ENCODE measurements at places on chromosomes 5 and 9.

- DNase-seq, result no peak
These were observed 138.2 kb downstream of the ADAMTS16 start for GRCh38 chr5:5278201-5278814.

- no peak for DNase-seq
These were observed 120.2 kb upstream of the NFIB start for GRCh38 chr9:14434158-14434504.

GRCh38 chr5:4295663-4296339 is 700.2 kb downstream of the IRX1 start:
- no peak for DNase-seq

DNA sequence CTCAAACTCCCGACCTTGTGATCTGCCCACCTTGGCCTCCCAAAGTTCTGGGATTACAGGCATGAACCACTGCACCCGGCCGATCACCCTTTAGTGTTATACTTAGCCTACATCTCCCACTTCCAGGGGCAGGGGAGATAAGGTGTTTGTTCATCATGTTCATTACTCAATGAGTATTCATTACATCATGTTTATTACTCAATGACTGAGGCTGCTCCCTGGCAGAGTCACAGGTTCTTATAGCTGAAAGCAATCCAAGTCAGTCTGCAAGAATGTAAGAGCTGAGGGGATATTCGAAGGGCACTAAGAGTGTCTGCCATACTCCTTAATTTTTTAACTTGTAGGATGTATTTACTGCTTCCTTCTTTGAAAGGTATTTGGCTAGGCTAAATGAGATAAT is 214.2 kb downstream of the SPATA31D1 start:
- no peak for DNase-seq

GRCh38 chr5:82365744-82366228 is 87.6 kb upstream of the RPS23 start:
- no peak for DNase-seq

DNA sequence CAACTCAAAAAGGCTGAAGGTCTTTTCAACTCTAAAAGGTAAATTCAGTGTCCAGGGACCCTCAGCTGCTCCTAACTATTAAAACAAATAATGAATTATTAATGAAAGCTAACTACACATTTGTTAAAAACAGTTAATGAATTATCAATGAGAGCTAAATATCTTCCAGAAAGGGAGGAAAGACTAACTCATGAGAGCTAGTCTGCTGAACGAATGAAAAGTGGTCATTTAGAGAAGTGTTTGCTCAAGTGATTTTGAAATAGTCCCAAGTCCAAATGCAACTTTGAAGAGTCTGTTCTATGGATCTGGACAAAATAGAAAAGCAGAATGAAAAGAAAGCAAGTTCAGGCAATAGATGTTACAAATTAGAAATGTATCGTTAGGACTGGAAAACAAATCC is 133.9 kb upstream of the SPEF2 start:
- no peak for DNase-seq

DNA sequence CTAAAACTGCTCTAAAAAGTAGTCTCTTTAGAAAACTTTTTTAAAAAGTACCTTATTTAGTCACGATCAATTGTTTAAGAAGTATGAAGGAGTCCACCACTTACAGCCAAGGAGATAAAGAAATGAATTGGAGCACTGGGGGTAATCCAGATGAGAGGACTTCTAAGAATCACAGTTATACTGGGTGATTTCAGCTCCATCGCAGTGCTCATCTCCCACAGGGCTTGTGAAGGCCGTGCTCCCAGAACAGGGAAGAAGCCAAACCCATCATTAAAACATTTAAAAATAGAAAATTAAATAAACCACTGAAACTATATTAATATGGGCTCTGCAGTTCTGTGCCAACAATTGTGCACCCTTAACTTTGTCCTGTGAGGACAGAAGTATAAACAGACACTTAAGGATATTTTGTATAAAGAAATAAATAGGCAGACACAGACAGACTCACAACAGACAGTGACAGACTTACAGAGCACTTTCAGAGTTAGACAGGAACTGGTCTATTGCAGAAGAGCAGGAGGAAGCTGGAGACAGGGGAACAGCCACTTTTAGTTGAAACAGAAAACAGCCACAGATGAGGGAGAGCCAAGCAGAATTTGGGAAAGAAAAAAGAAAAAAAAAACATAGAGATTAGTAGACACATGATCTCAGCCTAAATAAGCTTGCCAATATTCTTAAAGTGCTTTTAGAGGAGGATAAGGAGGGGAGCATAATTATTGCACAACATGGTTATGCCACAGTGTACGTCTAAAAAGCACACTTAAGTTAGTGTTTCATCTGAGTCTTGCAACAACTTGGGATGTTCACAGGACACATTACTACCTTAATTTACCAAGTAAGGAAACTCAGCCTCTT is 81.8 kb downstream of the FBXO38 start:
- DNase-seq, result no peak

- no peak for DNase-seq
These were observed 84.4 kb upstream of the SPIN1 start for GRCh38 chr9:88303721-88304451.

DNA sequence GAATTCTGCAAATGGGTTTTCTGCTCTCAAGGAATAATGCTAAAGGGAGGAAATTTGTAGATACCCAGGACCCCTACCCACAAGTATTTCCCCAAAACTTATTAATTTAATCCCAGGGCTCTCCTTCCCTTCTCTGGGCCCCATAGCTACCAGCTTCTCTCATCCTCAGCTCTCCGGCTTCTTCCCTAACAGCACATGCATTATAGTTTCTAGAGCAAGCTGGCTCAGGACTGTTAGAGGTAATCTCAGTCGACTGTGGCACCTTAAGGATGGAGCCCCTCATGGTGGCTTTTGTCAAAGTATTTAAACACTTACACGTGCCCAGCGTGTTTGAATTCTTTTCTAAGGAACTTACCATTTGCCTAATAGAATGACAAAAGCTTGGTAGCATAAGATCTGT is 252.5 kb upstream of the GAS1 start:
- no peak for DNase-seq

DNA sequence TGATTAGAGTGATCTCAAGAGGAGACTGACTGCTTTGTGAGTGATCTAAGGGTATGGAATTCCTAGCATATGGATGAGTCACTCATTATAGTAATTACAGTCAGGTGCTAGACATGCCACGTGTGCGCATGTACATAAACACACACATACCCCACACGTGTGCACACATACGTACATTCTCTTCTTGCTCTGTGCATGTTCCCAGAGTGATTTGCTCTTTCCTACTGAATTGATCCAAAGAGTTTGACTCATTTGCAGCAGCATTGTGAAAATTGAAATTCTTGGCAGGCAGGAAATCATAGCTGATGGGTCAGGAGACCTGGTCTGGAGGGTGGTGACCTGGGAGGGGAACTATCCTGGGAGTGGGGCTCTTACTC is 63.8 kb downstream of the ANGPTL2 start:
- DNase-seq, result no peak

GRCh38 chr5:38381361-38381760 is 123.0 kb downstream of the EGFLAM start:
- no peak for DNase-seq

DNA sequence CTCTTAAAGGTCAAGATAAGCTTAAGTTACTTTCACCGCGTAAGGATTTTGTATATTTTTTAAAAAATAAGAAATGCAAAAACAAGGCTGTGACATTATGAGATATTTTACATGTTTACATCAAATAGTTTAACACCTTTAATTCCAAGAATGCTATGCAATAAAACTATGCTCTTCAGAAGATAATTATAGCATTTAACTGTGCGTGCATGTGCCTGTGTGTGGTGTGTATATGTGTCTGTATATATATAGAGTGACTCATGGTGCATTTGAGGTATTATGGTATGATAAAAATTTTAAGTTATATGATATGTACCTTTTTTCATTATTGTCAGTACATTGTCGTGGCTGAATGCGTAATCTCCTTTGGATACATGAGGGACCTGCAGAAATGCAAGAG is 539.3 kb downstream of the PDE4D start:
- no peak for DNase-seq

GRCh38 chr9:106038266-106039001 is 344.1 kb downstream of the TMEM38B start:
- DNase-seq, result no peak

- DNase-seq, result no peak
These were observed 168.3 kb downstream of the GABBR2 start for GRCh38 chr9:98540476-98540875.

DNA sequence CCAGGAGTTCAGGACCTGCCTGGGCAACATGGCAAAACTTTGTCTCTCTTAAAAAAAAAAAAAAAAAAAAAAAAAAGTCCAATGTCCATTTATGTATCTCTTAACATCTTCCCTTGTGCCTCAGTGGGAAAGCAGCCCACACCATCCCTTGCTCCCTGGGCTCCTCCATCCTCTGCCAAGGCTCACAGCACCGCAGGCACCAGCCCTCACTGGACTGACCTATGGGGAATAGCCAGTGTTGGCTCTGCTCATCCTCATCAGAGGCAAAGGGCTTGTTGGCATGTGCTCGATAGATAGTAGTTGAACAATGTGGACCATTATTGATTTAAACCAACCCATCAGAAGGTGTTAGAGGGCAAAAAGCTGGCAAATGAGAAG is 61.8 kb upstream of the LRRTM2 start:
- DNase-seq, result no peak

DNA sequence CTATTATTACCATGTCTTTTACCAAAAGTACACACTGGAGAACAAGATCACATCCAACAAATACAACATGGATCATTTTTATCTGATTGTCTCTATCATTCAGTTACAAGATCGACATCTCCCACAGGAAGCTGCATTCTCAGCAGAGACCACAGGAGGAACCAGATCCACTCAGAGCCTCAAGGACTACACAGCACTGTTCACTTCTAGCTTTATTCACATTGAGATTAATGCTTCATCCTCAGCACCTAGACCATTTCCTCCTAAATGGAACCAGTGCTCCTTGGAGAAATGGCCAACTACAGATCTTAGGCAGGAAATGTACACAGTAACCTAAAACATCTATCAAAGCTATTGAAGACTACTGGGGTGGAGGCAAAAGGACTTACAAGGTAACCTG is 13.3 kb upstream of the C5orf15 start:
- DNase-seq, result no peak

- no peak for DNase-seq
These were observed 1.6 kb upstream of the TGFBR1 start for GRCh38 chr9:99103054-99103895.

- no peak for DNase-seq
These were observed 32.3 kb downstream of the ATP6V0E1 start for GRCh38 chr5:173015598-173016455.

- no peak for DNase-seq
These were observed 128.7 kb downstream of the CEP120 start for GRCh38 chr5:123294544-123294943.

- no peak for DNase-seq
These were observed 14.5 kb upstream of the ANKRD55 start for GRCh38 chr5:56247592-56247991.

DNA sequence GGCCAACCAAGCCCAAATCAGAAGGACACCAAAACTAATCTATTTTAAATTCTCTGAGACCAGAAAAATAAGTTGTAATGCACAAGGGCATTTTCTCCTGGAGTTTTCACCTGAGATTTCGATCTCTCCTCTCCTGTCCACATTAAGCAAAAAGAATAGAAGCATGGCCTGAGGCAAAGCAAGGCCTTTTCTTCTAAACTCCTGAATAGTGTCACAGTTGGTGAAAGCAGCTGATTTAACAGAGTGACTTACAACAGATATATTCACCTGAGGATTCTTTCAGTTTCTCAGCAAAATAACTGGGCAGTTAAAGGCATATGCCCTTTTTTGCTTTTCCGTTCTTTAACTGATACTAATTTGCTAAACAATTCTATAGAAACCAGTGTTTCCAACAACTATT is 547.7 kb downstream of the EFNA5 start:
- DNase-seq, result no peak

DNA sequence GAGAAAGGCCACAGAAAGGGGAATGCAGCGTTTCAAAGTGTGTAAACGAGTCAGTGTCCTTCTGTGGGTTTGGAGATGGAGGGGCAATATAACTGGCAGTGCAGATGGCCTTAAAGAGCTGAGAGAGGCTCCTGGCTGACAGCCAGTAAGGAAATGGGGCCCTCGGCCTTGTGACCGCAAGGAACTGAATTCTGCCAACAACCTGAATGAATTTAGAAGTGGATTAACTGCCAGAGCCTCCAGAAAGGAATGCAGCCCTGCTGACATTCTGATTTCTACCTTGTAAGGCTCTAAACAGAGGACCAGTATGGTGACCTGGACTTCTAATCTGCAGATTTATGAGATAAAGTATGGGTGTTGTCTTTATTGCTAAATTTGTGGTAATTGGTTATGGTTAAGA is 17.5 kb upstream of the NREP start:
- no peak for DNase-seq

DNA sequence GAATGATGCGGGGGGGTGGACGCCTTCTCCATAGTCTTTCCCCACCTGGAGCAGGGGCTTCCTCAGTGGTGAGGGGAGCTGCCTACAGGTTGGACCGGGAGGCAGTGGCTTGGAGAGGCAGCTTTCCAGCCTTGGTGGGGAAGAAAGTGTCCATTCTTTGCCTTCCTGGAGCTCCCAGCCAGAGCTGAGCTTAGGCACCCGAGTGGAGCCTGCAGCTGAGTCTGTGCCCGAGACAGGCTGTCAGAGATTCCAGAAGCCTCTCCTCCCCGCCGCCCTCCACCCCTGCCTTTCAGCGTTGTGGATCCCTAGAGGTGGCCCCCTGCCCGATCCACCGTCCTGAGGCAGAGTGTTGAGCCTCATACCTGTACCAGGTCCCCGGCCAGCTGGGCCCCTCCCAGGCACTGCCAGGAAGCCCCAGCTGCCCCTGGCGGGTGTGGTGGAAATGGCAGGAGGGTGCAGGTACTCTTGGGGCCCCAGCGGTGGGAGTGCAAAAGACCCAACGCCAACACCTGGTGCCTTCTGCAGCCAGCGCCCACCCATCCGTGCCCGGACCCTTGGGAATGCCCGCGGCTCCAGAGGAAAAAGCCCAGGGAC is 112.0 kb downstream of the RXRA start:
- DNase-seq, result no peak

GRCh38 chr9:98045234-98046179 is 11.0 kb upstream of the NANS start:
- DNase-seq, result peak; percentile 26

- no peak for DNase-seq
These were observed 180.5 kb upstream of the TUT7 start for GRCh38 chr9:86534572-86535258.

DNA sequence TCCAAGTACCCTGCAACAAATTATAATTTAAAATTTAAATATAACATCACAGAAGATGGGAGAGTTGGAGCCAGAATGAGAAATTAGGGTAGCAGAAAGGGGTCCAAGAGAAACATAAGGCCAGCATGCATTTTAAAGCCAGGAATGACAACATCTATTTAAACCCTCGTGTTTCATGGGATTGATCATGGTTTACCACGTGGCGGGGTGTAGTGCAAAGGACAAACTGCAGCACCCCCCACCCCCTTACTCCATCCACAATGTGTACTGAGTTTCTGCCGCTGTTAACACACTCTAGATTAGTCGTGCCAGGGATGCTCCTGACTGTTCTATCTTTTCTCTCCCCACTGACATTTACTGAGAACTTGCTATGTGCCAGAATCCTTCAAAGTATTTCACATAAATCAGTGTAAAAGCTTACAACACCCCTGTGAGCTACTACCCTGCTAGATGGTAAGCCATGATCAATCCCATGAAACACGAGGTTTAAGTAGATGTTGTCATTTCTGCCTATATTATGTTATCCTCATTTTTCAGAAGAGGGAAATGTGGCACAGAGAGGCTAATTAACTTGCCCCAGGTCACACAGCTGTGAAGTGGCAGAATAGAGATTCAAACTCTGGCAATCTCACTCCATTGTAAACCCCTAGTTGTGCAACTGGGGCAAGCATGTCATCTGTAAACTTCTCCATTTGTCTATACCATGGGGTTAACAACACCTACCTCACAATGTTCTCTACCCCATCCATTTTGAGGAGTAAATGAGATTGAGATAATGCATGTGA is 136.3 kb downstream of the ENTREP1 start:
- DNase-seq, result no peak
